Activated B cell treated with CpG ODN at 0.5 μM for 24 hours (primary cell): ENCODE measurements at places on chromosomes 6 and 20. TPM values are rescaled to one million over a fixed set of nuclear protein-coding genes. Genes with fewer than 3 reads are reported as not detected.

Gene MLIP
- not detected in 2 replicates for total RNA-seq

Gene NELFCD
- total RNA-seq = 97.2 and 107 TPM in 2 replicates

Gene HCK
- 183 TPM in 2 replicates for total RNA-seq

Gene ARMH2
- 2.1 and 2.3 TPM in 2 replicates for total RNA-seq

Gene TRIM31
- not detected in 2 replicates for total RNA-seq

Gene NKAPL
- 0.29 and 0.35 TPM in 2 replicates for total RNA-seq

Gene SMPD2
- 24.9 and 28.2 TPM in 2 replicates for total RNA-seq

DNA sequence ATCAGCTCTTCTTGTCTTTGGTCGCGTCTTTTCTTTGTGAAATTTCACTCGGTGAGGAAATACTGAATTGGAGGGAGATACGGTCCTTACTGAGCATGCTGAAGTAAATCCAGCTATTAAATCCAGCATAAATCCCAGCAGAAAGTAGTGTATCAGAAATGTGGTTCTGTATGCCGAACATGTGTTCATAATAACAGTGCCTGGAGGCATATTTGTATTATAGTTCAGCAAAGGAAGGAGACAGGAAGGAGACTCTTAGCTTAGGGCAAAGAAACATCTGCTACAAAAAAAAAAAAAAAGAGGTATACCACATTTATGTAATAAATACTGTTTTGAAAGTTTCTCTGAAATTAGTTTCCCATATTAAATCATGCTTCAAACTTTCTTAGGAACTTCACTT is 211.8 kb downstream of the PLCB4 start:
- H3K4me3 ChIP-seq = no peak overlapping the region
- DNase-seq = no peak
- no peaks in the 10 kb centered on the region for H3K4me1 ChIP-seq
- H3K36me3 ChIP-seq = no peaks in the 10 kb centered on the region

GRCh38 chr6:75084872-75085381 is 120.9 kb downstream of the COL12A1 start:
- no peak overlapping the region for H3K27ac ChIP-seq
- no peaks in the 10 kb centered on the region for H3K36me3 ChIP-seq
- DNase-seq = no peak
- no peaks in the 10 kb centered on the region for H3K4me1 ChIP-seq

GRCh38 chr6:44166591-44167184 is 8.1 kb downstream of the CAPN11 start:
- DNase-seq = no peak
- H3K4me1 ChIP-seq = no peaks in the 10 kb centered on the region
- H3K36me3 ChIP-seq = no peaks in the 10 kb centered on the region
- H3K27ac ChIP-seq = no peak overlapping the region
- H3K27me3 ChIP-seq = peaks cover 31% of the 10 kb centered on the region

DNA sequence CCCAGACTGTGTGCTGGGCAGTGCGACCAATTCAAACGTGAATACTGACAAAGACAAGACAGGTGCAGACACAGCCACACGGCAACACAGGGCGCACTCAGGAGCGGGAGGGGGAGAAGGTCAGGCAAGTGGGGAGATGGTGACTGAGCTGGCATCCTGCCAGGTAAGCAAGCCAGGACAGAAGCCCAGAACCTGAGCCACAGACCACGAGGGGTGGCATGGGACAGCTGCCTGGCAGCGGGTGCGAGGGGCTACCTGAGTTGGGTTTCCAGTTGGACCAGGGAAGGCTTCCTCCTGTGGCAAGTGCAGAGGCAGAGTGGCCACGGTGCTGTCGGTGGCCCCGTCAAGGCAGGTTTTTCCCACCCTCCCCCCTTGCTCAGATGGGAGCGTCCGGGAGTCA is 215.2 kb upstream of the ARID1B start:
- no peak overlapping the region for H3K4me3 ChIP-seq
- H3K4me1 ChIP-seq = peaks cover 17% of the 10 kb centered on the region
- H3K27me3 ChIP-seq = peaks cover 5% of the 10 kb centered on the region
- DNase-seq = no peak

- peaks cover 79% of the 10 kb centered on the region for H3K36me3 ChIP-seq
- H3K4me3 ChIP-seq = no peak overlapping the region
- no peak for DNase-seq
- no peak overlapping the region for H3K27ac ChIP-seq
Measured at GRCh38 chr6:44442236-44442635, 54.7 kb downstream of the CDC5L start.

- no peaks in the 10 kb centered on the region for H3K4me1 ChIP-seq
- no peak overlapping the region for H3K27ac ChIP-seq
- H3K27me3 ChIP-seq = no peaks in the 10 kb centered on the region
- H3K36me3 ChIP-seq = no peaks in the 10 kb centered on the region
- H3K4me3 ChIP-seq = no peak overlapping the region
Measured at GRCh38 chr6:166779381-166779780, 152.3 kb upstream of the RPS6KA2 start.

GRCh38 chr6:14885498-14885897 is 360.4 kb upstream of the JARID2 start:
- H3K36me3 ChIP-seq = no peaks in the 10 kb centered on the region
- no peaks in the 10 kb centered on the region for H3K27me3 ChIP-seq
- no peak for DNase-seq
- H3K4me1 ChIP-seq = peaks cover 2% of the 10 kb centered on the region
- H3K27ac ChIP-seq = no peak overlapping the region

DNA sequence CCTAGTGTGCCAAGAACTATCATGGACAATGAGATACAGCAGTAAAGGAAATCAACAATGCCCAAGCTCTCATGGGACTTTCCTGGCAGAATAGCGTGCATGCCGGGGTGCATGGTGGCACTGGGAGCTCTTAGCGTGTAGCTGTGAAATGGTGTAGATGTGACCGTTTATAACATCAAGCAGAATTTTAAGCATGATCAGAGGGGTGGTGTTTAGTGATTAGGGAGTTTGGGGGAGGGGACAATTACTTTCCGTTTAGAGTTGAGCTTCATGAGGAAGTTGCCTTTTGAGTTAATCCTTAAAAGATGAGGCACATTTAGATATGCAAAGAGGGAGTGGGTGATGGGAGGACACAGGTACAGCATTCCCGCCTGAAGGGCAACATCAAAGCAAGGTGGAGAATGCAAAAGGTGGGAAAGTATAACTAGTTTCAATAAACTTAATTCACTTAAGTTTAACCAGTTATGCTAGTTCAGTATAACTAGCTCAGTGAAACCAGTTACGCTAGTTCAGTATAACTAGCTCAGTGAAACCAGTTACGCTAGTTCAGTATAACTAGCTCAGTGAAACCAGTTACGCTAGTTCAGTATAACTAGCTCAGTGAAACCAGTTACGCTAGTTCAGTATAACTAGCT is 661.6 kb downstream of the QKI start:
- DNase-seq = no peak
- H3K4me1 ChIP-seq = no peaks in the 10 kb centered on the region
- no peaks in the 10 kb centered on the region for H3K27me3 ChIP-seq
- H3K36me3 ChIP-seq = no peaks in the 10 kb centered on the region
- H3K27ac ChIP-seq = no peak overlapping the region
- no peak overlapping the region for H3K4me3 ChIP-seq

GRCh38 chr6:158109748-158110147 is 58.3 kb downstream of the SERAC1 start:
- H3K4me3 ChIP-seq = no peak overlapping the region
- DNase-seq = no peak
- H3K4me1 ChIP-seq = no peaks in the 10 kb centered on the region

DNA sequence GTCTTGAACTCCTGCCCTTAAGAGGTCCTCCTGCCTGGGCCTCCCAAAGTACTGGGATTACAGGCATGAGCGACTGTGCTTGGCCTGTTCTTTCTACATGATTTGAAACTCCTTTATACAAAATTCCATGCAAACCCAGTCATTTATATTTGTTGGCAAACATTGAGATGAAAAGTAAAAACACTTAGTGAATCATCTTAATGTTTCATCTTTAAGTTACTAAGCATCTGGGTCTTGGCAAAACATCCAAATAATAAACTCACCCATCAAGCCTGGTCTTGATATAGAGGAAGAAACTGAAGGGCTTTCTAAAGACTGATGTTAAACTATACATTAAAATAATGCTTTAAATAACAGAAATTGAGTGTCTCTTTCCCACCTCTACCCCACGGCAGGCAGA is 95.1 kb downstream of the FUT9 start:
- no peak for DNase-seq
- no peak overlapping the region for H3K4me3 ChIP-seq
- H3K36me3 ChIP-seq = no peaks in the 10 kb centered on the region
- H3K4me1 ChIP-seq = no peaks in the 10 kb centered on the region

DNA sequence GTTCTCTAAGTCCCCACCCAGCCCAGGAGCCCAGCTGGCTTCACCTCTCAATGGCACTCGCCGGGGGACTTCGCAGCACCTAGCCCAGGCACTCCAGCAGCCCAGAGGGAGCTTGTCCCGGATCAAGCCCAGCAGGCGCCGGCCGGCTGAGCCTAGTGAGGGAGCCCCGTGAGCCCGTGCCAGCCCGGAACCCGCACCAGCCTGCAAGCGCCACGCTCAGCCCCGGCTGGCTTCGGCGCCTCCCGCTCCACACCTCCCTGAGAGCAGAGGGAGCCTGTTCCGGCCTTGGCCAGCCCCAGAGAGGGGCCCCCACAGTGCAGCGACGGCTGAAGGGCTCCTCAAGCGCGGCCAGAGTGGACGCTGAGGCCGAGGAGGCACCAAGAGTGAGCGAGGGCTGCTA is 27.1 kb upstream of the PPP1R14C start:
- H3K4me3 ChIP-seq = no peak overlapping the region
- H3K36me3 ChIP-seq = no peaks in the 10 kb centered on the region
- no peak overlapping the region for H3K27ac ChIP-seq
- no peak for DNase-seq
